ENCODE measurements at places on chromosomes 2 and 18.
A peak's percentile ranks its signal among the peaks of the same experiment; 100 is the strongest.

GRCh38 chr18:31317860-31318259 lies at the start of gene DSG1:
TSS of gene DSG1 (plus strand) at chr18:31318160. CDS start at chr18:31318301, 141 bp downstream.
- DNase-seq, result no peak

- DNase-seq, result no peak
These were observed 61.1 kb downstream of the ANTXR1 start for GRCh38 chr2:69073928-69074570.

GRCh38 chr18:64919971-64920570 lies 771.2 kb upstream of the LINC00305 start:
- DNase-seq, result no peak

DNA sequence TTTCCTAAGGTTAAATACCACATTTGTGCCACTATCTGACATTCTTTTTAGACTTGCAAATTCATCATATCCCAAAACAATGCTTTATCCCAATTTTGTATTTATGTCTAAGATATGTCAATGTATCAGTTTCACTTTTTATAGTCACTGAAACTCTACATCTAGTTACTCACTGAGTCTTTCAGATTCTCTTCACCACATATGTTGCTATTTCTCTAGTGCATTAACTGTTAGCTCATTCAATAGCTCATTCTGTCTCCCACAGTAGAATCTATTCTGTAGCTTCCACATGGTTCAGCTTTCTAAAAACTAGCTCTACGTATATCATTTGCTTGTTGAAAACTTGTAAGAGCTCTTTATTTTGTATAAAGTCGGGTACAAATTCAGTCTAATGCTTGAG lies 1420.6 kb upstream of the NXPH2 start:
- no peak for DNase-seq

DNA sequence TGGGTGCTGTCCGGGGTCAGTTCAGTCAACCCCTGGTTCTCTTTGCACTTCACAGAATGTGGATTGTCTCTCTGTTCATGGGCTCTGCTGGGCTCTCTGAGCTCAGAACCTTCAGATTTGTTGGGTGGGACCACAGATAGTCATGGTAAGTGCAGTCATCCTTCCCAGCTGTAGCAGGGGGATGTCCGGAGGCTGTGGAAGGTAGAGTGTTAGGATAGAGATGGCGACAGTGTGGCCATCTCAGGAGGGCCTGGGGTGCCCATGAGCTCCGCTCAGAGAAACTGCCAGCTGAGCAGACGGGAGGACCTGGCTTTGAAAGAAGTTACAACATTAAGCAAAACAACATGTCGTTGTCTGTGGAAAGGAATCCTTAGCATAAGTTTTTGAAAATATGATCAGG lies 149.8 kb downstream of the FAM210A start:
- no peak for DNase-seq

DNA sequence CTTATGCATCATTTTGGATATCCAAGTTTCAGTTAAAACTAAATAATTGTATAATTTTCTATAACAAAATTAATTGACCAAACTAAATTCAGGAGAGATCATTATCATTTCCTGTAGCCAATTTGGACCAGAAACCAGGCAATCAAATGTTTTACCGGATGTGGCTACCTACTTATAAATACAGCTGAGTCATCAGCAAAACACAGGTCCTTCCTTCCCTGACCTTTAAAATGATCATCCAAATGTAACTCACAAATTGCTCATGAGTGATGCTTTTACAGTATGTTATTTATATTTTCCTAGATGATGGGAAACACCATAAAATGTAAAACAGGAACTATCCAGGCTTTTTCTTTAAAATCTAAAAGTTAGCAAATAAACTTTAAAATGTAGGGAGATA lies 133.7 kb downstream of the CBLN2 start:
- DNase-seq, result no peak

DNA sequence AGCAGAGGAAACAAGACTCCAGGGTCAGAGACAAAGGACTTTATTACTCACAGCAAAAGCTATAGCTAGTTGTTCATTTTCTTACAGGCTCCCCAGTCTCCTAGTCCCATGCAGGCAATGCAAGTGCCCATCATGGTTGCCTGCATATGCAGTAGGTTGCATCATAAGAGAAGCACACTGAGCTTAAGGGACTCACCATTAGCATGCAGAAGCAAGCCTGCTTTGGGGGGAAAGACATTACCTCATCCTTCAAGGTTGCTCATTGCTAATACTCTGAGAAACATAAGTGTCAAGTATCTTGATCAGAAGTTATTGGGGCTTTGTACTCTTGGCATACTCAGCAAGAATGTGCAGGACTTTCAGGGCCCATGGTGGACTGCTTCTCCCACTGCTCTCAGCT lies 114.6 kb upstream of the CCDC68 start:
- DNase-seq, result no peak

DNA sequence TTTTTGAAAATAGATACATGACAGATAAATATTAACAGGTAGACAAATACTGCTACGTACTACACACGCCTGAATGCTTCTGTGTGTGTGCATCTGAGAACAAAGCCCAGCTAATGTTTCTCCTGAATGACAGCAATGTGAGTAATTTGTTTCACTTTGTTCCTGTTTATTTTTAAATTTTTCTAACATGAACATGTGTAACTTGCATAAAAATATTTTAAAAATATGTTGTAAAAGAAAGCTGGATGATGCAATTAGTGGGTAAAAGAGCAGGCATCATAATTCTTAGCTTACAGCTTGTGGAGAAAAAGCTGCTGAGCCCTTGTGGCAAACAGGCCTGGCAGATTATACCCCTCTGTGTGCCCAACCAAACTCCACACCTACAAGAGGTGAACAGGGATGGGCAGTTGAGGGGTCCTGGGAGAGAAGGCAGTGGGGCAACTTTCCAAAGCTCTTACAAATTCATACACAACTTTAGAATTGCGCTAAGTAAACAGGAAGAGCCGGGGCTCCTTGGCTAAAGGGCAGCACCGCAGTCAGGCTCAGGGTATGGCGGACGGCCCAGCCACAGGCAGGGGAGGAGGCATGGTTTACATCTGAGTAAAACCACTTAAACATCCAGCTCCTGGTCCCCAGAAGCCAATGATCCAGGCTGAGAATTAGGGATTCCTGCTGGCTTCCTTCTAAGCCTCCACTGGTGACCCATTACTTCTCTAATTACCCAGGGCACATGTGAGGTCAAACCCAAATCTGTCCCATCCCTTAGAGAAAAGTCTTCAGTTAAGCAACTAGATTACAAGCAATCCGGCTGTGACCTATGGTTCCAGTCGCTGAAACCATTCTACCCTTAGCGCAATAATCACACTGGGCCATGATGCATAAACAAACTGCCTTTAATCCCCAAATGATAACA lies 14.0 kb downstream of the PXDN start:
- no peak for DNase-seq

- no peak for DNase-seq
These were observed 496.7 kb upstream of the MYT1L start for GRCh38 chr2:2827761-2828221.

DNA sequence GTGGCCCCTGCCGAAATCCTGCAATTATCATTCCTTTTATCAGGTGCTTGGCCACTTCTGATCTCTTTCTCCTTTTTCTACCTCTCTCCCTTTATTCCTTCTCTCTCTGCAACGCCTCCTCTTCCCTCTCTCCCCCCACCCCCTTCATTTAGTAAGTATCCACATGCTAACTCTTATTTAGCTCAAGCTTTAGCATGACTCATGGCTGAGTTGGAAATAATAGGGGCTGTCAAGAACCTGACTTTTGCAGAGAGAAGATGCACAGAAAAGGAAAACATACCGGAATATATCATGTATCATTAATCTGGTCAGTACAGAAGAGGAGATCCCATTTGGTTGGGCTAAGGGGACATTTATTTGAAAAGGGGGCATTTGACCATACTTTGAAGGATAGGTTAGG lies 33.1 kb downstream of the FAM171B start:
- DNase-seq, result no peak

- peak; percentile 47 for DNase-seq
These were observed 58.3 kb downstream of the WDR7 start for GRCh38 chr18:56709463-56709862.

DNA sequence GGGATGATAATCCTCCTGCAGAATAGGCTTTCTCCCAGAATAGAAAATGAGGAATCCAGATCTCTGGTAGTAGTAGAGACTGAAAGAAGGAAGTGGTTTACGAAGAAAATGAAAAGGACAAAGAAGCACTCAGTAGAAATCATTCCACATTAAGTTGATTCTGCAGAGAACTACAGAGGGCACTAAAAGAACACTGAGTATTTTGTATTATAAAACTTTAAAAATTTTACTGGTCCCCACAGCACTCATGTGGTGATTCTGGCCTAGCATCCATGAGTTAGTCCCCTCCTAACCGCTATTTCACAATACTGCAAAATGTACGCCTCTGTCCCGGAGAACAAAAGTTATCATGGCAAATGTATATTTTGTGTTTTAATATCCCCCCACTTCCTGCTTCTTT lies 42.9 kb upstream of the SLC35F5 start:
- no peak for DNase-seq

- no peak for DNase-seq
These were observed 179.1 kb downstream of the ANKRD44 start for GRCh38 chr2:197131558-197131855.

- DNase-seq, result peak; percentile 36
These were observed 285.4 kb downstream of the NRXN1 start for GRCh38 chr2:50746526-50746925.

- no peak for DNase-seq
These were observed 1064.2 kb upstream of the FAM98A start for GRCh38 chr2:34663314-34663713.

DNA sequence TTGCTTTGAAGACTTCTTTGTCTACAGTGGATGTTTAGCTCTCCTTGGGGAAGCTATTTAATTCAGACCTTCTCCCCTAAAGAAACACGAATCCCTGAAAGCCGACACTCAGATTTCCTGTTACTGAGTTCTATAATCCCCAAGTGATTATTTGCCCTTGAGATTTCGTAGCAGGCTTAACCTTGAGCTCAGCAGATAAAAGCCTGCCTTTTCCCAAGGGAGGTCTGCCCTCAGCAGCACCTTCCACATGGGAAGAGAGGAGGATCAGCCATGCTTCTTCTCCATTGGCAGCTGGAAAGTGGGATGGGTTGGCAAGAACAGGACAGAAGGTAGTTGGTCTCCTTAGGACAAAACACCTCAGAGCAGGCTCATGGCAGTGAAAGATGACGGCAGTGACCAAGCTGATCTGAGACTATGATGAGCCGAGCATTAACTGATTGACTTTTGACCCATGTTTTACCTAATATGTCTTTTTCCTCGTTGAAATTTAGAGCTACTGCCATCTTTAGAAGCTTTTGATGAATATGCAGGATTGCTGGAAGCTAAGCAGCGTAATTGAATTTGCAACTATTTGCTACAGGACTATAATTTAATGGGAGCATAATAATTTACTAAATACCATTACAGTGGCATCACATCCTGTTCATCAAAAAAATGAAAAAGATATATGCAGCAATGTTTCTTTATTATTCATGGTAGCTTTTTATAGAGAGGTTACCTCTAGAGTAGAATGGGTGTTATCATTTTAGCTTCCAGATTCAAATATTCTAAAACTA lies 511.1 kb upstream of the ID2 start:
- no peak for DNase-seq

GRCh38 chr18:40652321-40652720 lies 1302.7 kb upstream of the PIK3C3 start:
- DNase-seq, result no peak

GRCh38 chr18:45161850-45162249 lies 453.4 kb upstream of the SLC14A2 start:
- no peak for DNase-seq

DNA sequence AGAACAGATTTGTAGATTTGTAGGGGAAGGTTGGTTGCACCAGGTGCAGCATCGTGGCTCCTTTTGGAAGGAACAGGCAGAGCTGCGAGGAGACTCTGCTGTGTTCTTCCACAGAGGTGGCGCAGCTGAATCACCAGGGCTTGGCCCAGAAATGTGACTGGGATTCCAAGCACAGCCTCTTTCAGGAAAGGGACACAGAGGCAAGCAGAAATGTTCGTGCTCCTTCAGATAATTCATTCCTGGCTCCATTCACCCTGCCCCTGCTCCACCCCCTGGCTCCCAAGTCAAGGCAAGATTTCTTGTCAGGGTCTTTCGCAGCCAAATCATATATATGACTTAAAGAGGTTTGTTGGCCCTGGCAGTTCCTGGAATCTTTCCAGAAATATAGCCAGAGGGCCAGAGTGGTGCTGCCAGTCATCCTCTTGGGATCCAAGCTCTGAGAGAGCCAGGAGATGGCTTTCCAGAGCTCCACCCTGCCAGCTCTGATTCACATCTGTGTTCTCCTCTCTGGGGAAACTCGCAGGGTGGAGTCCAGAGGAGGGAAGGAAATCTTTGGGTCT lies 203.9 kb upstream of the TANK start:
- DNase-seq, result no peak

DNA sequence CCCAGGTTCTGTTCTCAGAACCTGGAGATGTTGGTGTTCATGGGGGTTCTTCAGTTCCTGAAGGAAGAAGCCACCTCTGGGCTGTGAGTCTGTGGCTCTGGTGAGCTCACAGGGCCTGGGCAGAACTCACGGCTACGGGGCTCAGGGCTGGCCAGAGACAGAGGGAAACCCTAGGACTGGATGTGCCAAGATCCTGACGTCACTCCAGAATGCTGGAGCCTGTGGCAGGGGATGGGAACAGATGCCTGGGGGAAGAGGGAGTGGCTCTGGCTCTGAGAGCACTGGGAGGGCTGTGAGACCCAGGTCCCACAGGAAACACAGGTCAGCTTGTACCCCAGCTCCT lies at the start of gene OTOF:
TSS of gene OTOF (minus strand) at position 214 of the 343 bp plus-strand sequence.
- no peak for DNase-seq

GRCh38 chr2:71292159-71292558 lies 39.4 kb upstream of the ZNF638 start:
- DNase-seq, result no peak

GRCh38 chr2:57876313-57876712 lies 170.3 kb upstream of the VRK2 start:
- no peak for DNase-seq

DNA sequence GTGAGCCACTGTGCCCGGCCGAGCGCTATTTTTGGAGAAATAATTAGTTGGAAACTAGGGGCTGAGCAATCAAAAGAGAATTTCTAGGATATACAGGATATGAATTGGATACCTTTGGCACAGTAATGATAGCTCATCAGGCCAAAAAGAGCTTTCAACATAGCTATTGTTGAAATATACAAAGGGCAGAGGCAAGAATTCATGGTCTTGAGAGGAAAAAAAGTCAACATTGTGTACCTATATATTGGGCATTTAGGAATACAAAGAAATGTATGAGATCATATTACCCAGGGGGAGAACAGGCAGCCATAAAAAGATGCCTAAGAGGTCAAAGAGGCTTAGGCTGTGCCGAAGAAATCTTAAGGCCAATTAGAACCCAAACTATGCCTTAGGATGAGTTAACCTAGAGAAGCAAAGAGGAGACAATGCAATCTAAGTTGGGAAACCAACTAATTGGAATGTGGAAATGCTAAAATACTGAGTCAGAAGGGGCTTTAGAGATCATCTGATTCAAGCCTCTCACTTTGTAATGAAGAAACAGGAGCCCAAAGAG lies 99.0 kb downstream of the RBBP8 start:
- no peak for DNase-seq

DNA sequence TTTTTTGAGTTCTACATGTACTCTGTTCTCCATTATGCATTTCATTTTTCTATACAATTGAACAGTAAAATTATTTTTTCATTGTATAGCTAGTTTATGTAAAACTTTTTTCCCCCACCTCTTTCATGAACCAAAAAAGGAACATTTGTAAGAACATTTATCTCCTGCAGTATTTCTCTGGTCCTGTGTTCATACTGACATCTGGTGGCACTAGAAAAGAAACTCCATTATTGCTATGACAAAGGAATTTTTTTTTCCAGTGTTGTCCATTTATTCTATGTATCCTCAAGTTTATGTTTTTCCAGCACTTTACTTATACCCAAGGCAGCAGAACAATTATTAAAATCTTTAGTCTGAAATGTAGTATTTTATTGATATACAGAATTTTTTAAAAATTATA lies 27.4 kb upstream of the CHAC2 start:
- DNase-seq, result no peak

Measured in RPMI8226 (cell line).